Stimulated activated CD8-positive, alpha-beta memory T cell treated with anti-CD3 and anti-CD28 coated beads, Interleukin-4, amount 100 ng/mL, for 1 hour (primary cell): ENCODE measurements at places on chromosomes 3 and 15.

DNA sequence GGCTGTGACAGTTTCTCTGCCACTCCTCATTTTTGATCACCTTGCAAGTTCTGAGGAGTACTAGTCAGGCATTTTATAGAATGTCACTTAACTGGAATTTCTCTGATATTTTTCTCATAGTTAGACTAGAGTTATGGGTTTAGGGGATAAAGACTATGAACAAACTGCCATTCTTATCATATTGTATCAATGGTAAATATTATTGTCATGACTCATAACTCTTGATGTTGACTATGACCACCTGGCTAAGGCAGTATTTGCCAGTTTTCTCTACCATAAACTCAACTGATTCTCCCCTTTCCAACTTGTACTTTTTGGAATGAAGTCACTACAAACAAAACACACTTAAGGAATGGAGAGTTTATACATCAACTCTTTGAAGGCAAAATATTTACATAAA, 22.7 kb upstream of the OR5K1 start:
- DNase-seq, result no peak

DNA sequence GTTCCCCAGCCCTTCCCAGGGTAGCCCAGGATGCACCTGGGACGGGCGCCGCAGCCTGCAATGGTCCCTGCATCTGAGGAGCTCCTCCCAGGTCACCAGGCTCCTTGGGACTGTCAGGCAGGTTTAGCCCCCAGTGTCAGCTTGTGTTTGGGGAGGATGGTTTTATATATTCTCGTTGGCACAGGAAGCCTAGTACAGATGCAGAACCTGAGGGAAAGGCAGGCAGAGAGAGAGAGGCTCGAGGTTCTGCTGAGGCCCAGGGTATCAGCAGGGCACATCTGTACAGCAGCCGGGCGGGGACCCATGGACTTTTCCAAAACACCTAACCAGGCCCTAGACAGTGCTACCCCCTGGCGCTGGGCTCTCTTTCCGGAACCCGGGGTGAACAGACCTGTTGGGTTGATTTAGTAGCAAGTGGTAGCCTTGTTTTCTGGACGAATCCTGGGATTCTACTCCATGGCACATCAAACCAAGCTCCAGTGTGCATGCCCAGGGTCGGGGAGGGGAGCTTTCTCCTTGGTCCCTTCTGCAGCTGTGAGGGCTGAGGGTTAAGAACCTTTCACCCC, 8.6 kb downstream of the PAK6 start:
- no peak for DNase-seq

- no peak for DNase-seq
These were observed 1161.2 kb downstream of the ROBO2 start for GRCh38 chr3:78201091-78201490.

DNA sequence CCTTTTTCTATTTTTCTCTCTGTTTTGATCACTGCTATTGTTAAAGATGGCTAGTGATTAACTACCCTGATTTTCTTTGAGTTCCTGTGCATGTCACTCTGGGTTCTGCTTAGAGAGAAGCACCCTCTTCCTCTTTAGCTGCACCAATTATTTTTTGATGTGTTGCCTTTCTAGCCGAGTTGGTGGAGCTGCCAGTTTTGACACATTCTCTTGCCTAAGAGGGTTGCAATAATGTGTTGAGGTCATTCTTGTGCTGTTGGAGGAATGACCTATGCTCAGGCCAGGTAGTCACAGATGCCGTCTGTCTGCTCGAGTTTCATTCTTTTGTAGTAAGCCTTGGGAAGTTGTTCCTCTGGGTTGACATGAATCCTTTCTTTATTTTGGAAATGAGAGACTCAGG, 84.6 kb upstream of the DPH6 start:
- DNase-seq, result no peak

DNA sequence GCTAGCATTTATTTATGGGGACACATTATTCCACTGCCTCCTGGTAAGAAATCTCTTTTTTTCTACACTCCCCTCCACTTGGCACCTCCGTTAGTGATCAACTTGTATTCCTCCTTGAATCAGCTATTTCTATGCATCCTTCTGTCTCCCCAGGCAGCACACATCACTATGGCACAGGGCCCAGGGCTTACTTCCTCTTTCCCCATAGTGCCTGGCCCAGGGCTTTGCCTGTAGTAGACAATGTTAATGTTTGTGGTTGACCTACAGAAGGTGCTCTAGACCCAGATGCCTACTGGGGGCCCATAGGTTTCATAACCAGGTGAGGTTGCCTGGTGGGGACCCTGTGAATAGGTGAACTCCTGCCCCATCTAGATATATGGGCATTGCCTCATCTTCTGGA, 44.9 kb downstream of the EPHB1 start:
- DNase-seq, result no peak

GRCh38 chr3:127964053-127964452, 49.0 kb downstream of the KBTBD12 start:
- no peak for DNase-seq

GRCh38 chr15:55784286-55784685, 41.3 kb upstream of the PRTG start:
- DNase-seq, result no peak

DNA sequence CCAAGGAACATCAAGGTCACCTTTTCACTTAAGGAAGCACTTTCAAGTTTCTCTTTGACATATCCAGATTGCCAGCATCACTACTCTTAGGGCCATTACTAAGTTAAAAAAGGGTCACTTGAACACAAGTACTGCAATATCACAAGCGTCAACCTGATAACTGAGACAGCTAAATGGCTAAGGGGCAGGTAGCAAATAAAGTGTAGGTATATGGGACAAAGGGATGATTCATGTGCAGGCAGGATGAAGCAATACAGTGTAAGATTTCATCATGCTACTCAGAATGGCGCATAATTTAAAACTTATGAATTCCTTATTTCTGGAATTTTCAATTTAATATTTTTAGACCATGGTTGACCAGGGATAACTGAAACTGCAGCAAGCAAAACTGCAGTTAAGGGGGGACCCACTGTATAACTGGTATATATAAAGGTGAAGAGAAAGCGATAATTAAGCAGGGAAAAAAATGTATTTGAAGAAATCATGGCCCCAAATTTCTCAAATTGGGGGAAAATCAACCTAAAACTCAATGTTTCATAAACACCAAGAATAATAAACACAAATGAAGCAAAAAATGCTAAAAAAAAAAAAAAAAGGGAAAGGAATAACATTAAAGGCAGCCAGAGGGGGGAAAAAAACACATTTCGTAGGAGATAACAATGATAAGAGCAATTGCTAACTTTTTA, 13.1 kb downstream of the CCR1 start:
- DNase-seq, result no peak

DNA sequence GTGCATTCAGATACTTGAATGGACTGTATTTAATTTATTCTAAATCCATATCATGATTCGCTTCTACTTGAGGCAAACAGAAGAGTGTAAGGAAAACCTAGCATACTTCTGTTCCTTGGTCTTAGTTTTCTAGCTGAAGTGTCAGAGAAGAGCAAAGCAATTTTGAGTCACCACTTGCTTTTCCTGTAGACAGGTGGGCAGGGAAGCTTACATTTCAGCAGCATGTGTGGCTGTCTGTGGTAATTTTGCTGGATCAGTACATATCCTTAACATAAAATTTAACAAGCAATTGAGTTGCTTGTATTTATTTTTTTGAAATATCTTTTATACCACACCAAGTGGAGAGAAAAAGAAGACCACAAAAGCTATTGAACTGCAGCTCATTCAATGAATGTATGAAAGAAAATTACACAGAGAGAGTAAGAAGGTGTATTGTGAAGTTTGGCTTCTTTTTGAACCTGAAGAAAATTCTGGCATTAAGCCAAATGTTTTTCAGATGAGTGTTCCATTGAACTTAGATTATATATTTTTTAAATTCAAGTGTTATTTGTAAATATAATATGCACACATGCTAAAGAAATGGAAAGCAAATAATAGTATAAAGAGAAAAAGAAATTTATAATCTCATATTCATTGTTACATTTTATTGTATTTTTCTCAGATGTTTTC, 747.6 kb downstream of the NAALADL2 start:
- no peak for DNase-seq

GRCh38 chr3:112327371-112327951, 5.5 kb upstream of the CD200 start:
- no peak for DNase-seq

- DNase-seq, result no peak
These were observed 59.6 kb upstream of the MRPS22 start for GRCh38 chr3:139284221-139284620.

GRCh38 chr15:56490461-56490860, 25.5 kb upstream of the MNS1 start:
- DNase-seq, result no peak

DNA sequence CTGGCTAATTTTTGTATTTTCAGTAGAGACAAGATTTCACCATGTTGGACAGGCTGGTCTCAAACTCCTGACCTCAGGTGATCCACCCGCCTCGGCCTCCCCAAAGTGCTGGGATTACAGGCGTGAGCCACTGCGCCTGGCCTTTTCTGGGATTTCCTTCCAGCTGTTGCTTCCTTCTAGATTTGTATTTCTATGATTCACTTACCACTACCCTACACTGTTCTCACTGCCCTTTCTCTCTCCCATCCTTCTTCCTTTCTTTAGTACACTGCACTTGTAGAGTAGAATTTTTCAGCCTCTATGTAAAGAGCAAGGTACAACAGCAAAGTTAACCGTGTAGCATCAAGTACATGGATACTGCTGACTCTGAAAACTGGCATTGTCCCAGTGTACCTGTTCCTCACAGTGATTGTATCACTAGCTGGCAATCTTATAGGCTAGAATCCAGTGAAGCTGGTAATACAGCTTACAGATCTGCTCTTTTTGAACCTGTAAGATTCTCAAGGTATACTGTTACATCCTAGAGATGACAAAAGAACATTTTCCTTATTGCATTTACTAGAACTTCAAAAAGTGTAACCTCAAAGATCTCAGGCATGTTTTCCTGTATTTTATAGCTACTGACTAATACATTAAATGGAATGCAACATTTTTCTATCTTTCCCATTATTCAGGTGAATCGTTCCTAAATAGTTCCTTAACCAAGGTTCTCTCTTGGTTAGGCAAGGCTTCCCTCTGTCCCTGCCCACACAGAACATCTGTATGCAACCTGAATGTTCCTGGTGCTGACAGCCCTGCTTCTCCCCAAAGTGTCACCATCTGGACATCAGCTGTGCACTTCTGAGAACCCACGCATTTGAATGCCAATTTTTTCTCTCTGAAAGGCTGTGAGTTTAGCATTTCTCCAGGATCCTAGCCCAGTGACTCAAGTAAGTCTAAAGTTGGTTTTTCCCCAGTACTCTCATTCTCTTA, 74.1 kb upstream of the RAP2B start:
- DNase-seq, result no peak

- DNase-seq, result no peak
These were observed 15.5 kb upstream of the SLITRK3 start for GRCh38 chr3:165211721-165212120.

DNA sequence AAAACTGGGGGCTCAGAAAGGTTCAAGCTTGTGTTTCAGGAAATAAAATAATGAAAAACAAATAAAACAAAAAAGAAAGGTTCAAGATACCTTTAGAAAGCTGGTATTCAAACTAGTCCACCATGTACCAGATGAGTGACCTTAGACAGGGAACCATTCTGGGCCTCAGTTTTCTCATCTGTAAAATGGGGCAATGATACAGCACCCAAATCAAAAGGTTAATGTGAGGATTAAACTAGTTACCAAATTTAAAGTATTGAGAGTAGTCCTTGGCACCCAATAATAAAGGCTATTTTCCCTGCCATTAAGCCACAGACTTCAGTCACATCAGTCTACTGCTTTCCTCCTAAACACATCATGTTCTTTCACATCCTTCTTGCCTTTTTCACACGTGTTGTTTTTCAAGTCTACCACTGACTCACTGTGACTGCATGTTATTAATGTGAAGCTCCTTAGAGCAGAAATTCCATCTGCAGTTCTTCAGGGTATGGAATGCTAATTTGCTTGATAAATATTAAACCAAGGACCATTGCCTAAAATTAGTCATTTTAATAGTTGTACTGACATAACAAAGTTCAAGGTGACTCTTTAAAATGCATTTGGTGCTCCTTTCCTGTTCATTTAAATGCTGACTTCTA, 19.9 kb downstream of the TAMM41 start:
- no peak for DNase-seq

DNA sequence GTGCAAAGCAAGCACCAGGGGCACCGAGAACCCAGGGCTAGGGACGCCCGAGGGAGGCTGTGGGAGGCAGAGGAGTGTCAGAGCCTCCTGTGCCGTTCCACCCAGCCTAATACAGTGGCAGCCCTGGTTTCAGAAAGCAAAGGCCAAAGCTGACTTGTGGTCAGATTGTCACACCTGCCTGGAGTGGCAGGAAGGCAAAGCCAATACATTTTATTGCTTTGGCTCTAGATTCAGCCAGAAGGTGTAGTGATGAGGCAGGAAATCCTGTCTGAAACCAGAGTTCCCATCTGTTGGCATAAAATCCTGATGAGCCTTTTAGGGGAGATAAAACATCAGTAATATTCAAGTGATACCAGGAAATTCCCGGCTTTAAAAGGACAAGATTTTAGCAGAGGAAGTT, 168.3 kb downstream of the SLCO3A1 start:
- no peak for DNase-seq

GRCh38 chr3:71926262-71926600, 141.3 kb upstream of the PROK2 start:
- DNase-seq, result no peak

GRCh38 chr3:115666920-115667737, 43.8 kb downstream of the GAP43 start:
- DNase-seq, result no peak

GRCh38 chr3:86954226-86954625, 36.7 kb downstream of the VGLL3 start:
- DNase-seq, result no peak

- DNase-seq, result no peak
These were observed 92.6 kb downstream of the SUCLG2 start for GRCh38 chr3:67561667-67562394.

DNA sequence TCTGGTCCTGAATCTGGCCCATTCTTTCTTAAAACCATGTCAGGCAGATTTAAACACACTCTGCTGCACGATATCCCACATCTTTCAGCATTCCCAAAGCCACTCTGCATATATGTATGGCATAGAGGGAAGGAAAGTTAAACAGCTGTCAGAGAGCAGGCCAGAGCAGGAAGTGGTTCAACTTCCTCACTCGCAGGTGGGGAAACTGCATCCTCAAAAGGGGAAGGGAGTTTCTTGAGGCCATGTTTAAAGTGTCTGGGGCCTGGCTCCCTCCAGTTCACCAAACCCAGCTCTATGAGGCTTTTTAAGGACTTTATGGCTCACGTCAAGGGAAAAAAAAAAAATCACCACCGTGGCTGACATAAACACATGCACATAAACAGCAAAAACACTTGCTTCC, 123.1 kb downstream of the OPA1 start:
- no peak for DNase-seq
